ENCODE measurements at places on chromosomes 12 and 14.

- no peak for DNase-seq
These were observed 3.2 kb downstream of the CRIP2 start for GRCh38 chr14:105477660-105478397.

DNA sequence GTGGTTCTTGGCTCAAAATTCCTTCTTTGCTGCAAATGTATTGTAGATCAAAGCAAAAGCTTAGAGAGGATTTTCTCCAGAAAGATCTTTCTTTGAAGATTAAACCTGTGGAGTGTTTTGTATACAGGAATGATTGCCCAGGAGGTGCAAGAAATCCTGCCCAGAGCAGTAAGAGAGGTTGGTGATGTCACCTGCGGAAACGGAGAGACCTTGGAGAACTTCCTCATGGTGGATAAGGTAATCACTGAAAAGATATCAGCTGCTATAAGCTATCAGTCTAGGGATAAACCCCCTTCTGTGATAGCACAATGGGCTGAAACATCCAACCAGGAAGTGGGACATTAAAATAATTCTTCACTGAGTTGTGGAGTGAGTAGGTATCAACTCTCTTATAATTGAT, 85.7 kb downstream of the MYRFL start:
- DNase-seq = no peak

- DNase-seq = no peak
These were observed 11.9 kb downstream of the NAA25 start for GRCh38 chr12:112096667-112097066.

DNA sequence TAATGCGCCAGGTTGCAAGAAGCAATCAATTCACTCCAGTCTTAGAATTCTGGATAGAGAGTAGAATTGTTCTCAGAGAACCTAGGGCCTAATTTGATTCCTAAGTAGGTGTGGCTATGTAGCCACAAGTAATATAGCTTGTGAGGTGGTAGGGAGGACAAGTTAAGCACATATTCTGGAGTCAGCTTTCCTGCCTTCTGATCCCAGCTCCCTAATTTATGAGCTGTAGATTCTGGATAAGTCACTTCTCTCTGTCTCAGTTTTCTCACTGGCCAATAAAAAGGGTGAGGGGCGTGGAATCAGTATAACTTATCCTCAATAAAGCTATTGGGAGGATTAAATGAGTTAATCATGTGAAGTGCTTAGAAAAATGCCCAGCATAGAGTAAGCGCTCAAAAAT, 3.0 kb upstream of the SNW1 start:
- no peak for DNase-seq

- DNase-seq = no peak
These were observed 35.9 kb downstream of the TESC start for GRCh38 chr12:117063162-117063911.

DNA sequence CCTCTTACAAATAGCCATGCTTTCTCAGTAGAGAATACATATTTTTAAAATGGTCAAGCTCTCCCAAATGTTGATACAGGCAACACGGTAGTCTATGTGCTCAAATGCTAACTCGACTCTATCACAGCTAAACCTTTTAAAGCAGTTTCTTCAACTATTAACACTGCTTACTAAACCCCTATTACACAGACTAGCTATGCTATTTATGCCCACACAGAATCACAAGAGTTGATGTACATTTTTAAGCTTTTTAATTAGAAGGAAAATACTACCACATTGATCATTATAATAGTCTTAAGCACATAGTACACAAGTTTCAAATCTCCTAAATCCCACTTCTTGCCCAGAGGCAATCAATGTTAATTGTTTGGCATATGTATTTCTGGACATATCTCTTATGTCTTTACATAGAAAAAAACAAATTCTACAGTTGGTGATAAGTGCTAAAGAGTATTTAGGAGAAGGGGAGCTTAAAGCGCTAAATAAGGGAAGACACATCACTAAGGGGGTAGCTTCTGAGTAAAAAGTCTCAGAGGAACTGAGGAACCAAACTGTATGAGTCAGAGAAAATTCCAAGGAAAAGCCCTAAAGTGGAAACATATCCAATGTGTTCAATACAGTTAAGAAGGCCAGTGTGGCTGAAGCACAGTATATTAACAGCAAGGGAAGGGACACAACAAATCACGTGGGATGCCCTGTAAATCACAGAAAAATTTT, 13.7 kb downstream of the HNRNPC start:
- no peak for DNase-seq

GRCh38 chr12:102399653-102400052, 80.7 kb downstream of the IGF1 start:
- no peak for DNase-seq

DNA sequence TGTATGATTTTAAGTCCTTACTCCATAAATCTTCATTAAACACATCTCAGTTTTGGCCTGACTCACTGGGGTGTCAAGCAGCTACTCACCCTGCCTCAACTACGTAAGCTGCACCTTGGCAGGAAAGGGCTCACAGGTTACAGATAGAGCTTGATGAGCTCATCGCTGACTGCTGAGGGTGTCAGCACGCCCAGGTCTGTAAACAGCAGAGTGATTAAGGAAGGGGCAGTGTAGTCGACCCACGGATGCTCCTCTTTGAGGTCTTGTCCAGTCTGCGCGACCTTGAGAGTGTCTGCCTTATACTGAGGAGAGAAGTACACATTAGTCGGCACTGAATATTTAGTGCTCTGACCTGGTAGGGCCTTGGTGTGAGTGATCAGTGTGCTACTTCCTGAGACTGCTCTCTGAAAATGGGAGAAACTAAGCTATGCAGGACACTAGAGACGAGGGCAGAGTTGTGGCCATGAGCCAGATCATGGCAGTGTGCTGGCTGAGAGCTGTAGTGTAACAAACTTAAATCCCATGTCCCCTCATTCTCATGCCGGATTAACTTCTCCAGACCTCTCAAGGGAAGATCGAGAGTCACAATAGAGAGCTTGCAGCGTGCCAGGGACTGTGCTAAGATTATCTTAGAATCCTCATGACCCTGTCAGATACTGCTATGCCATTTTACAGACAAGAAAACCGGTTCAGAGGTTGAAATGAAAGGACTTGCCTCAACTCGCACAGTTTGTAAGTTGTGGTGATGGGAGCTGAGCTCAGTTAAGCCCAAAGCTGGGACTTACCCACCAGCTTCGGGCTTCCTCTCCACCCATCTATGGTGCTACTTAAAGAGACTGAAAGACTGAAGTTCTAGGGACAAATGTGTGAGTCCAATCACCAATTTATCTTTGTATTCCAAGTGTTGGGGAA, 11.6 kb downstream of the EIF2B1 start:
- DNase-seq = no peak

DNA sequence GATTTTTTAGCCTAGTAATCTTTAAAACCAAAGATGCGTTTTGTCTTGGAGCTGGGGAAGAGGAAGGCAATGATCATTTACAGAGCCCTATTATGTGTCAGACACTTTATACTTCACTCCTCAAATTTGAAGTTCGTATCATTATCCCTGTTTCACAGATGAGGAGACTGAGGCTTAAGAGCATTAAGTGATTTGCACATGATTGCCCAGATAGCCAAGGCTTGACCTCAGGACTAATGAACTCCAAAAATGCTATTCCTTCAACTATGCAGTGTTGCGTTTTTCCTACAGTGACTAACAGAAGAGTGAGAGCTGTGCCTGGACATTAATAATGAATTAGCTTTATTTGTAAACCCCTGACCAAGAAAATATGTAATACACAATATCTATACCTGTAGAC, 136.8 kb upstream of the EEA1 start:
- no peak for DNase-seq

- DNase-seq = peak; percentile 81
These were observed 68.3 kb downstream of the SCARB1 start for GRCh38 chr12:124795081-124795948.

DNA sequence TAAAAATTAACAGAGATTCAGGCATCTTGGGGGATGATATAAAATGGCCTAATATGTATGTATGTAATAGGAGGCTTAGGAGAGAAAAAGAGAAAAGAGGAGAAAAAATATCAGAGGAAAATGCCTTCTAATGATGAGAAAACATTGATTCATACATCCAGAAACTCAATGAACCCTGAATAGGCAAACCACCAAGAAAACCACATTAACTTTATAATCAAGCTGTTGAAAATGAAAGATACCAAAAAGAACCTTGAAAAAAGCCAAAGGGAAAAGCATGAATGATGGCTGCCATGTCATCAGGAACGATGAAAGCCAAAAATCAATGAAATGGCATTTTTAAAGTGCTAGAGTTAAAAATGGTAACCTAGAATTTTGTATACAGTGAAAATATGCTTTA, 180.2 kb downstream of the EPS8 start:
- no peak for DNase-seq

GRCh38 chr14:49865431-49865859, 12.9 kb upstream of the NEMF start:
- no peak for DNase-seq

DNA sequence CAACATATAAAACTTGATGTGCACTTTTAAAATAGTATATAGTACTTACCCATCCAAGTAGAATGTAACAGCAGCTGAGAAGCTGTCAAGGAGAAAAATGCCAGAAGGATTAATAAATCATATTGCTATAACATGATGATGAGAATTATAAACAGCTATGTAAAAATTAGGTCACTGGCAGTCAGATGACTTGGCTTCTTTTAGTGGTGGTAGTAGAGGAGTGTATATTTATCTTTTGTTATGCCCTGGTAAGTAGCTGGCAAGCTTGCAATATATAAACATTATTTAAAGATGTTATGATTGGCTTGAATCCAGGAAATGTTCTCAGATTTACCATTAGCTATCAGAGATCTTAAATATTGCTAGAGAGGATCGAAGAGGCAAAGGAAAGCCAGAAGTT, 471.0 kb upstream of the MGAT4C start:
- DNase-seq = no peak

DNA sequence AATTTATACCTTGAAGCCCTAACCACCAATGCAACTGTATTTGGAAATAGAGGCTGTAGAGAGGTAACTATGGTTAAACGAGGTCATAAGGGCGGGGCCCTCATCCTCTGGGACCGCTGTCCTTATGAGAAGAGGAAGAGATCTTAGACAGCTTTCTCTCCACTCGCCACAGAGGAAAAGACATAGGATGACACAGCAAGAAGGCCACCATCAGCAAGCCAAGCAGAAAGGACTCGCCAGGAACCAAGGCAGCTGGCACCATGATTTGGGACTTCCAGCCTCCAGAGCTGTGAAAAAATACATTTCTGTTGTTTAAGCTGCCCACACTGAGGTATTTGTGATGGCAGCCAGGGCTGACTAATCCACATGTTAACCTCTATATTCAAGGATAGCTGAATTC, 30.4 kb upstream of the BCAT1 start:
- DNase-seq = no peak

- no peak for DNase-seq
These were observed 88.8 kb downstream of the NAV3 start for GRCh38 chr12:77919450-77919849.

- DNase-seq = no peak
These were observed 43.7 kb upstream of the KITLG start for GRCh38 chr12:88623777-88624548.

GRCh38 chr12:59548930-59549329, 46.9 kb upstream of the SLC16A7 start:
- DNase-seq = no peak

- DNase-seq = peak; percentile 35
These were observed 9.8 kb upstream of the PARP11 start for GRCh38 chr12:3882896-3883564.

GRCh38 chr14:96989306-96989705, 192.1 kb downstream of the VRK1 start:
- DNase-seq = no peak

DNA sequence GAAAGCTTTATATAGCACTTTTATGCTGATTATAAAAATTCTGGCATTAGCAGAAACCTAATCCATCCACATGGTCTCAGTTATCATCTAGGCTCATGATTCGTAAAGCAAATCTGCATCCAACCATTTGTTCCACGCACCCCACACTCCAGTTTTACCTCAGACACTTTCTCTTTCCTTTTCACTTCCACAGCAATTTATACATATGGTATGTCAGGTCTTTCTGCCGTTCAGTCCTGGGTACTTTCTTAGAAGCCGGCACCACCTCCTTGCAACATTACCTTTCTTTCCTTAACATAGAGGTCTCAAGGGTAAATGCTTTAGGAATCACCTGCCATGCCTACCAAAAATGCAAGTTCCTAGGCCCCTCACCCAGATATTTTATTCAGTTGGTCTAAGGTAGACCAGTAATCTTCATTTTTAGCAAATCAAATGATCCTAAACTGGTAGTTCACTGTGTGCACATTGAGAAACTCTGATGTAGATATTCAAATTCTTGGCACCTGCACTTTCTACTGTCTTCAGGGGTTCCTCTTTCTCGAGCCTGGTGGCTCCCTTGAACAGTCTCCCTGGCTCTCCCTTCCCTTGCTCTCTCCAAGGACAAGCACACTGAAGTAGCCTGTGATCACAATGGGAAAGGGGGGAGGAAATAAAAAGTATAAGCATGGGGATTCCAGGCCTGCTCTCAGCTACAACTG, 2.8 kb upstream of the KRAS start:
- no peak for DNase-seq

DNA sequence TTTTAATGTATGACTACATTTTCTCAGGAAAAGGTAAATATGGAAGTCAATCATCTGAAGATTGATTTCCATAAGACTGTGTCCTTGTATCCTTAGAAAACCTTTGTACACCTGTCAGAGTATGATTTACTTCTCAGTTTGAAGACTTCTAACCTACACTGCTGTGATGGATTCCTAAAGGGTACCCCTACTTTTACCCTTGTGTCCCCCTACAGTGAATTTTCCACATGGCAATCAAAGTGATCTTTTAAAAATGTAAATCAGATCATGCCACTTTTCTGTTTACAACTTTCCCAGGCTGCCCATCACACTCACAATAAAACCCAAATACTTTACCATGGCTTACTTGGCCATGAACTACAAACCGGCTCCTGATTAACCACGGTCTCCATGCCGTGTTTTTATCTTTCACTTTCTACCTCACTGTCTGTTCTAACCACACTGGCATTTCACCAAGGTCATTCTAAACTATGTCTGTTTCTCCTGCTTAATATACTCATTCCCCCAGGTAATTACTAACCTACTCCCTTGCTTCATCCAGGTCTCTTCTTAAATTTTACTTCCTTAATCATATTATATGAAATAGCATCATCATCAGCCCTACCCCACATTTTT, 8.1 kb downstream of the DNAI7 start:
- DNase-seq = peak; percentile 17

- no peak for DNase-seq
These were observed 260.4 kb upstream of the PPFIA2 start for GRCh38 chr12:82019533-82019932.

All from GM20000 (cell line).